ENCODE measurements at places on chromosomes 4 and X. TPM values are rescaled to one million over a fixed set of nuclear protein-coding genes. Genes with fewer than 3 reads are reported as not detected.

The RXFP1 gene
- total RNA-seq = 0.24 TPM

The WWC2 gene
- total RNA-seq = 12.7 TPM

The TSR2 gene
- total RNA-seq = 23.7 TPM

GRCh38 chr4:19776021-19776459 lies 475.7 kb upstream of the SLIT2 start:
- DNase-seq = peak; percentile 79

DNA sequence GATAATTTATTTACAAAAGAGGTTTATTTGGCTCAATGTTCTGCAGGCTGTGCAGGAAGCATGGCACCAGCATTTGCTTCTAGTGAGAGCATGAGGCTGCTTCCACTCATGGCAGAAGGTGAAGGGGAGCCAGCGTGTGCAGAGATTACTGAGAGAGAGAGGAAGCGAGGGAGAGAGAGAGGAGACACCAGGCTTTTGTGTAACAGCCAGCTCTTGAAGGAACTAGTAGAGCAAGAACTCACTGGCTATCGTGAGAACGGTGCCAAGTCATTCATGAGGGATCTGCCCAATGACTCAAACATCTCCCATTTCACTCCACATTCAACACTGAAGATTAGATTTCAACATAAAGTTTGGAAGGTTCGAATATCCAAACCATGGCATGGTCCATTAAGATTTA lies 12.7 kb downstream of the GUCY1A1 start:
- no peak for DNase-seq

DNA sequence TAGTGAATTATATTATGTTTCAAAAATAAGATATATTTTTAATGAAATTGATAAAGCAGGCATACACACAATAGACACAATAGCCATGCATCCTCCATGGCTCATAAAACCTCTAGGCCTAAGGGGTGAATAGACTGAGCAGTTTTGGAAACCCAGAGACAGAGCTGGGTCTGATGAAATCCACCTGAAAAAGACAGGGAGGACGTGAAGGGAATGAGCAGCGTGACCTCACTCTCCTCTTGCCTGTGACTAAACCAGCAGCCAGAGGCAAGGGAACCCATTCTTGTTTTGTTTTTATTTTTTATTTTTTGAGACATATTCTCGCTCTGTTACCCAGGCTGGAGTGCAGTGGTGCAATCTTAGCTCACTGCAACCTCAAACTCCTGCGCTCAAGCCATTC lies 424.4 kb upstream of the FAM241A start:
- DNase-seq = no peak

- no peak for DNase-seq
Observed at GRCh38 chr4:156575430-156576073, 396.0 kb downstream of the PDGFC start.

DNA sequence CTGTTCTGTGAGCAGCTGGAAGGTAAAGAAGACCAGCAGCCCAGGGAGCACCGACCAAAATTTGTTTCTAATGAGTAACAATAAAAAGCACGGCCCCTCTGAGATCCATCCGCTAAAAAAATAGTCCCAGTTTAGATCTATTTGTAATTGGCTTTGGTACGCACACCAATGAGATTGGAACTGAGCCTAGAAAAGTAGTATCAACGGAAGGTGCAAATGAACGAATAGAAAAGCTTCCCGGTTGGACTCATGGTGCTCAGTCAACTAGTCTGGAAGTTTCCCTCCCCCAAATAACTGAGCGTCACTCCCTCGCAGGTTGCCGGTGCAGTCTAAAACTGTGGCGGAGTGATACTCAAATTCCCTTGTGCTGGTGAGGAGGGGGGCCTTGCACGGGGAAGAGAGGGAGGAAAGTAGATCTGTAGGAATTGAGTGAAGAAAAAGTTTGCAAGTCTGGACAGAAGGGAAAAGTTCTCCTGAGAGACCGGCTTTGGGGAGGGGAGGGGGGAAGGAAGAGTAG lies at the start of gene COL4A5:
Gene COL4A5 (plus strand): TSS at position 413 of the 517 bp plus-strand sequence. CDS start 288 bp downstream, outside the sequence.
- peak; percentile 83 for DNase-seq

- no peak for DNase-seq
Observed at GRCh38 chr4:8218371-8219031, 19.4 kb downstream of the SH3TC1 start.

DNA sequence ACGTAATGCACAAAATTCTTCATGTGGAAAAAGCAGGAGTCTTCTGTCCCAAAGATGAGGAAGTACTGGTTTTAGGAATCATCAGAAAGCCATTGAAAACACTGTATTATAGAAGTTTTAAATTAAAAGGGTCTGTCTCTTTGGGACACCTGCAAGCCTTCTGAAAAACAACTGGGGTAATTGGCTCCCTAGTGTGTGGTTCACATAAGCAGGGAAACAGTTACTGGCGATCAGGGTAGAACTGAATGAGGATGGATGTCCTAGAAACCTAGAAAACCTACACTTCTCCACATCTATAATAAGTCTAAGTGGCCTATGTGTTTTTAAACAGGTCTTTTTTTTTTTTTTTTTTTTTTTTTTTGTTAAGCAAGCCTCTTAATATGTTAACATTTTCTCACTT lies 945.5 kb upstream of the PCDH10 start:
- DNase-seq = no peak

GRCh38 chr4:80070880-80071603 lies 2.0 kb downstream of the ANTXR2 start:
- DNase-seq = no peak

Data from SK-MEL-5 (cell line).